H9 (cell line): ENCODE measurements at places on chromosomes 1 and 21. TPM values are rescaled to one million over a fixed set of nuclear protein-coding genes. Genes with fewer than 3 reads are reported as not detected.

DNA sequence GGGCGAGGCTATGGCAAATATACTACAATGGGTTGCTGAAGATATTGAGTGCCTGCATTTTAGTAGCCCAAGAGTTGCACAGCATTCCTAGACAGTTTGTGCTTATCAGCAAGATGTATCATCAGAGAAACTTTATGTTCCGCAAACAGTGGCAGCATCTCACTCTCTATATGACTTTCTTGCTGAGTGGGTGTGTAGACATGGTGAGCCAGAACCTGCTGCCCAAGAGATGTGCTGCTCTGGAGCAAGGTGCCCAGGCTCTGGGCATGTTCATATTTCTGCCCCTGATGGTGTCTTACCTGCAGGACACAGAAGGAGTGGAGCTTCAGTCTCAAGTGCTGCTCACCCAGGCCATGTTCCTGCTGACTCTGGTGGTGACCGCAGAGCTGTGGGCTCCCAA is 8.2 kb upstream of the RGSL1 start:
- no peaks in the 10 kb centered on the region for H3K4me1 ChIP-seq
- no peak overlapping the region for H3K27ac ChIP-seq
- DNase-seq = no peak
- no peak overlapping the region for H3K4me3 ChIP-seq
- peaks cover 10% of the 10 kb centered on the region for H3K36me3 ChIP-seq

The FOXD3 gene
- total RNA-seq = 25.8 and 26.1 TPM in 2 replicates

The CELA3A gene
- total RNA-seq = not detected in 2 replicates

The ARHGAP30 gene
- 0.13 TPM in 2 replicates for total RNA-seq

The PAPPA2 gene
- 0.75 and 0.81 TPM in 2 replicates for total RNA-seq

- H3K4me1 ChIP-seq = no peaks in the 10 kb centered on the region
- no peak for DNase-seq
- no peak overlapping the region for H3K27ac ChIP-seq
- H3K4me3 ChIP-seq = no peak overlapping the region
- H3K27me3 ChIP-seq = no peaks in the 10 kb centered on the region
- H3K36me3 ChIP-seq = no peaks in the 10 kb centered on the region
These were observed 26.2 kb upstream of the LYST start for GRCh38 chr1:235892734-235893413.

DNA sequence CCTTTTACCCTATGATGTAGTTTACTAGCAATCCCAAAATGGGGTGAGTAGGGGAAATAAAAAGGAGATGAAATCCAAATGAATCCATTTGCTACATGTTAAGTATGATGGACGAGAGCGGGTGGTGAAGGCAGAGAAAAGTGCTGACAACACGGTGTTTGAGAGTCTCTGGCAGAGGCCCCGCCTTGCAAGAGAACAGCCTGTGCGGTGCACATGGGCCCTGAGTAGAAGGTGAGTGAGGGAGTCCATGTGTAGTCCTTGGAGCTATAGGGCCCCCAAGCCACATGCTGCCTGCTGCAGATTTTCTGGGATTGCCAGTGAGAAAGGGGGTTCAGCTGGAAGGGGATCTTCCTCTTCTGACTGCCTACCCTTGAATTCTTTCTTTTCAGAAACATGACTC is 177.1 kb downstream of the TNR start:
- H3K27ac ChIP-seq = no peak overlapping the region
- H3K4me1 ChIP-seq = peaks cover 8% of the 10 kb centered on the region; the same call in 1 of the 2 replicates
- H3K36me3 ChIP-seq = no peaks in the 10 kb centered on the region
- peaks cover 3% of the 10 kb centered on the region; the same call in 1 of the 2 replicates for H3K27me3 ChIP-seq

- DNase-seq = no peak
- H3K4me1 ChIP-seq = no peaks in the 10 kb centered on the region
- no peaks in the 10 kb centered on the region for H3K36me3 ChIP-seq
- no peak overlapping the region for H3K27ac ChIP-seq
These were observed 149.3 kb downstream of the HMGB4 start for GRCh38 chr1:34013136-34013535.

DNA sequence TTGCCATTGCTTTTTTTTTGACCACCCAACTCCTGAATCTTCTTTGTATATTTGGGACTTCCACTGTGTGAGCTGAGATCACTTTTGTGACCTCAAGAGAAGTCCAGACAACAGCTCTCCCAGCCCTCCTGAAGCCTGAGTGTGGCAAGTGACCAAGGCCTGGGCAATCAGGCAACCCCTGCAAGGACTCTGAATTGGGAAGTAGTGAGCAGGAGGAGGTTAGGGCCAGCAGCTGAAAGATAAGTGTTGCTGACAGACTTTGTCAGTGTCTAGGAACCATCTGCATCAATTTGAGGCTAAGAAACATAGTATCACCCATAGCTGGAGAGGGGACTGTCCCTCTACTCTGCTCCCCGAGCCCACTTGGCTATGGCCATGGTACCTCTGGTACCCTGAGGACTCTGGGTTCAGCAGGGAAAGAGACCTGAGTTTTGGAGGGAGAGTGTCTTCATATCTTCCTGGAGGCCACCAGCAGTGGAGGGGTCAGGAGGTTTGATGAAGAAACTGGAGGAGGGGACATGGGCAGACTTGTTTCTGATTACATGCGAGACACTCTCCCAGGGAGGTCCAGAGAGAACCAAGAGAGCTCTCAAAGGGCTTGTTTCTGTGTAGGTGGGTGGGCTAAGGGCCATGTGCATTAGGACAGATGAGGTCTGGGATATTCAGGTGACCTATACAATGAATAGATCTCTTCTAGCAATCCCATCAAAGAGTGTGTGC is 147.0 kb upstream of the DNAH14 start:
- DNase-seq = no peak
- H3K4me1 ChIP-seq = peaks cover 11% of the 10 kb centered on the region
- no peaks in the 10 kb centered on the region; the same call in 1 of the 2 replicates for H3K36me3 ChIP-seq
- H3K4me3 ChIP-seq = no peak overlapping the region
- peaks cover 2% of the 10 kb centered on the region; the same call in 1 of the 2 replicates for H3K27me3 ChIP-seq

DNA sequence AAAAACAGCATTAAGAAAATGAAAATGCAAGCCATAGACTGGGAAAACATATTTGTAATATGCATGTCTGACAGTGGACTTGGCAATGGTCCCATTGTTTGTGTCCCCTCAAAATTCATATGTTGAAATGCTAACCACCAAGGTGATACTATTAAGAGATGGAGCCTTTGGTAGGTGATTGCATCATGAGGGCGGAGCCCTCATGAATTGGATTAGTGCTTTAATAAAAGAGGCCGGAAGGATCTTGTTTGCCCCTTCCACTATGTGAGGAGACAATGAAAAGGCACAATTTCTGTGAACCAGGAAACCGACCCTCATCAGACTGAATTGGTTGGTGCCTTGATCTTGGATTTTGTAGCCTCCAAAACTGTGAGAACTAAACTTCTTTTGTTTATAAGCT is 232.3 kb downstream of the GPR52 start:
- no peak overlapping the region for H3K4me3 ChIP-seq
- H3K4me1 ChIP-seq = no peaks in the 10 kb centered on the region; the same call in 1 of the 2 replicates
- H3K36me3 ChIP-seq = no peaks in the 10 kb centered on the region
- DNase-seq = no peak

DNA sequence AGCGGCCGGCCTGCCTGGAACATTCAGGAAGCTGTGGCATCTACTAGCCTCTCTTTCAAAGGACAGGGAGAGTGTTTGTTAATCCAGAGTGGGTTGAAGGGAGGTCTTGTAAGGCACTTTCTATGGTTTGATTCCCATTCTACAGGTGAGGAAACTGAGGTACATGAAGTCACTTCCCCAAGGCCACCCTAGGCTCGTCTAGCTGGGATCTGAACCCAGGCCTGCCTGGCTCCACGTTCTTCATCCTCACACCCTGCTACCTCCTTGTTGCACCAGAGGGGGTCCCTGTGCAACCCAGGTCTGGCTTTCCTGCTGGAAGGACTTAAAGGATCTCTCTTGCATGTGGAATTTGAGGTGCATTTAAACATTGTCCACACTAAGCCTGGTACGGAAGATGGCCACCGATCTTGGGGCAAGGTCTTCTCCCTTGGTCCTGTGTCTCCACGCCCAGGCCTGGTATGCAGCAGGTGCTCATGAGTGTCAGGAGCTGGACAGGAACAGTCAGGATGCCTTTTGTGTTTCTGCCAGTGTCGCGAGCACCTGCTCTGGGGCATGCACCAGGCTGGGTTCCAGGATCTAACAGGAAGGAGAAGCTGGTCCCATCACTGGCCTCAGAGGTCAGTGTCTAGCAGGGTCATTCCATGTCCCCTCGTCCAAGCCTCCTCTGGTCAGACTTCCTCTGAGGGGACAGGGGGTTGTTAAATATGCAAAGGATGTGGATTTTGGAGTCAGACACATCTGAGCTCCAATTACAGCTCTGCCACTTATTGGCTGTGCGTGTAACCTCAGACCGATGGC is 103.2 kb upstream of the RUNX3 start:
- H3K27me3 ChIP-seq = no peaks in the 10 kb centered on the region
- no peak overlapping the region for H3K4me3 ChIP-seq
- H3K4me1 ChIP-seq = no peaks in the 10 kb centered on the region
- no peaks in the 10 kb centered on the region for H3K36me3 ChIP-seq
- DNase-seq = no peak

GRCh38 chr1:76084029-76084627 is 9.6 kb downstream of the ST6GALNAC3 start:
- no peak overlapping the region for H3K4me3 ChIP-seq
- no peaks in the 10 kb centered on the region for H3K27me3 ChIP-seq
- H3K27ac ChIP-seq = no peak overlapping the region
- DNase-seq = no peak
- no peaks in the 10 kb centered on the region for H3K4me1 ChIP-seq
- no peaks in the 10 kb centered on the region for H3K36me3 ChIP-seq

The TRAF5 gene
- total RNA-seq = 16.8 and 19.1 TPM in 2 replicates

GRCh38 chr1:193629875-193630274 is 443.5 kb upstream of the B3GALT2 start:
- H3K4me3 ChIP-seq = no peak overlapping the region
- H3K4me1 ChIP-seq = no peaks in the 10 kb centered on the region
- H3K36me3 ChIP-seq = no peaks in the 10 kb centered on the region

The MRPS14 gene
- total RNA-seq = 30.6 and 32.8 TPM in 2 replicates

DNA sequence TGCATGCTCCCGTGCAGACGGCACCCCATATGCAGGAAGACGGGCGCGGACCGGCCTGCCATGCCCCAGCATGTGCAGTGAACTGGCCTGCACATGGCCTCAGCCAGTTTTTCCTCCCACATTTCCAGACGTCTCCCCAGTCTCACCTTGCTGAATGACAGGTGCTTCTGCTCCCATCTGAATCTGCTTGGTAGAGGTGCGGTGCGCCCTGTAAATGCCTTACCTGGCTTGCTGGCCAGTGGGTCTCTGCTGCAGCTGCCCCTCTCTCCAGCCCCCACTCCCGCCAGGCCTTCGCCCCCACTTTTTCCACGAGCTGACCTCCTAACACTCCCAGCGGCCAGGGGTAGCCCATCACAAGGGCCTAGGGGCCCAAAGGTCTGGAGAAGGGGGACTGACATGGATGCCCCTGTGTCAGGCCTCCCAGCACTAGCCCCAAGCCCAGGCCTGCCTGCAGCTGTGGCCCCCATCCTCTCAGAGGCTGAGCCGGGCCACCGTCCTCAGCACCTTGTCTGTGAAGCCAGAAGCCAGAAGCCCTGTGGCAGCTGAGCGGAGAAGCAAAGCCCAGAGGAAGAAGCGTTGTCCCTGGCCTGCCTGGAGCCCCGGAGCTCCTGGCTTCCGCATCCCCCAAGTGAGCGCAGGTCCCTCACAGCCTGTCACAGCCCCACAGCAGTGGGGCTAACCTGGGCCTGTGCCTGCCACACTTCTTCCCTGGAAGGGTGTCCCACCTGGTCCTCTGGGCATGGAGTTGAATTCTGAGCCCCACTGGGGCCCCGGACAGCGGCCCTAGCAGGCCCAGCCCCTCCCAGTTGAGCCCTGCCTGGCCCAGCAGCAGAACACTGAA is 3.7 kb upstream of the SLC19A1 start:
- peaks cover 7% of the 10 kb centered on the region; the same call in 1 of the 2 replicates for H3K36me3 ChIP-seq
- peak; percentile 18 for DNase-seq

- no peaks in the 10 kb centered on the region for H3K27me3 ChIP-seq
- no peak for DNase-seq
- H3K36me3 ChIP-seq = peaks cover 6% of the 10 kb centered on the region
- no peak overlapping the region for H3K27ac ChIP-seq
These were observed 35.8 kb downstream of the ECE1 start for GRCh38 chr1:21254335-21254951.

DNA sequence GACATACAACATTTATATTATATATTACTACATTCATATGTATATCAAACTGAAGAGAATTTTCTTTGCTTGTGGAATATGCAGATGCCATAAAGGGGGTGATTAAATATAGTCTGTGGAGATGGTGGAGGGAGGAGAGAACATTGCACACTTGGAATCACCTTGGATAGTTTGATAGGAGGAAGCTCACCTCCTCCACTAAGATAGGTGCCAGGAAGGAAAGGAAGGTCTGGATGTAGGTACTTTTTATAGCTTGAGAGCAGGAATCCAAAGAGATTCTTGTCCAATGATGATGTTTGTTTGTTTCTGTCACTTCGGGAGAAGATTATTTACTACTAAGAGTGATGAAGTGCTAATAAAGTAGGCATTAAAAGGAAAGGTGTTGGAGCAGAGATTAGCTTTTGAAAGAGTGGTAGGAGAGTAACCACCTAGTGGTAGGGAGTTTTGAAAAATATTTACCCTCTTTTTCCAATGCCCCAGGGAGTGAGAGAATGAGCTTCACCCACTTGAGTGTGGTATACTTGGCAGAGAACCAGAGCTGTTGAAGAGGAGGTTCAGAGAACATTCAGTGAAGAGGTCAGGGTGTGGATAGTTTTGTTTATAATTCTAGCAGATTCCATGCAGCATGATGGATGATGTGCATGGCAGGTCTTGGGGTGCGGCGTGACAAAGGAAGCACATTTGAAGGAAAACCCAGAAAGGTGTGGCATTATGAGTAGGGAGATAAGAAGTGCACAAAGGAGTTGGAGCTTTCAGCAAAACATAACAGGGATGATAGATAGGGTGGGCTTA is 145.0 kb downstream of the PATJ start:
- no peaks in the 10 kb centered on the region for H3K4me1 ChIP-seq
- H3K27ac ChIP-seq = no peak overlapping the region
- no peaks in the 10 kb centered on the region for H3K27me3 ChIP-seq

The EFNA1 gene
- total RNA-seq = 1.4 and 1.9 TPM in 2 replicates

The MAB21L3 gene
- not detected in 2 replicates for total RNA-seq

The RAB3B gene
- total RNA-seq = 28.5 and 30.6 TPM in 2 replicates

DNA sequence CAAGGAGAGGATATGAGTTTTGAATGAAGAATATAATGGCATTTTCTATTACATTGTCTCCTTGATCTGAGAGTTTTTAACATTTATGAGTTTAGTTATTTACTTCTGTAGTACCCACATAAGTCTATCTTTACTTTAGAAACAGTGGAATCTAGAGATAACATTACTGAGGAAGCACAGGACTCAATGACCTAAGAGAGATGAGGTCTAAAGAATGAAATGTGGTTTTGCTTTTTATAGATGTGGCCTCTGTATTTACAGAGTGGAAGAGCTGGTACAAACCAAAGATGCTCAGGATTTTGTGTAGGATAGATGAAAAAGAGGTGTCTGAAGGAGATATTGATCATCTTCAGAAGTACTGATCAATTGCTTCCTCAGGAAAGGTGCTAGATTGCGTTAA is 177.3 kb downstream of the KCTD3 start:
- no peak overlapping the region for H3K4me3 ChIP-seq
- no peaks in the 10 kb centered on the region for H3K27me3 ChIP-seq
- no peaks in the 10 kb centered on the region for H3K36me3 ChIP-seq
- no peaks in the 10 kb centered on the region for H3K4me1 ChIP-seq
- no peak for DNase-seq
- no peak overlapping the region for H3K27ac ChIP-seq

- H3K27ac ChIP-seq = no peak overlapping the region
- H3K36me3 ChIP-seq = peaks cover 13% of the 10 kb centered on the region; the same call in 2 of the 3 replicates
- no peaks in the 10 kb centered on the region for H3K27me3 ChIP-seq
- no peak for DNase-seq
- H3K4me3 ChIP-seq = peak overlapping the region; percentile 2; the same call in 1 of the 2 replicates
These were observed 29.2 kb downstream of the UCK2 start for GRCh38 chr1:165856606-165857005.

- no peaks in the 10 kb centered on the region for H3K27me3 ChIP-seq
- no peaks in the 10 kb centered on the region for H3K4me1 ChIP-seq
- no peaks in the 10 kb centered on the region for H3K36me3 ChIP-seq
- no peak overlapping the region for H3K27ac ChIP-seq
- DNase-seq = no peak
These were observed 392.3 kb upstream of the ADAMTS5 start for GRCh38 chr21:27359141-27359540.
